Activated CD4-positive, alpha-beta T cell treated with anti-CD3 and anti-CD28 coated beads, Interleukin-2, Interleukin-4, amounts not matched to agents 100 ng/mL and 50 ng/mL, durations not matched to agents 16 hours and 8 hours (primary cell): ENCODE measurements at places on chromosomes 11 and 22.

GRCh38 chr11:118996926-118997626 lies 862 bp upstream of the CENATAC start:
- DNase-seq = peak; percentile 73

GRCh38 chr22:40364431-40364830 lies 6.0 kb upstream of the SGSM3 start:
- no peak for DNase-seq

- DNase-seq = no peak
These were observed 10.4 kb upstream of the SYT8 start for GRCh38 chr11:1824221-1825038.

- no peak for DNase-seq
These were observed 6.1 kb downstream of the NUP50 start for GRCh38 chr22:45169591-45170466.

DNA sequence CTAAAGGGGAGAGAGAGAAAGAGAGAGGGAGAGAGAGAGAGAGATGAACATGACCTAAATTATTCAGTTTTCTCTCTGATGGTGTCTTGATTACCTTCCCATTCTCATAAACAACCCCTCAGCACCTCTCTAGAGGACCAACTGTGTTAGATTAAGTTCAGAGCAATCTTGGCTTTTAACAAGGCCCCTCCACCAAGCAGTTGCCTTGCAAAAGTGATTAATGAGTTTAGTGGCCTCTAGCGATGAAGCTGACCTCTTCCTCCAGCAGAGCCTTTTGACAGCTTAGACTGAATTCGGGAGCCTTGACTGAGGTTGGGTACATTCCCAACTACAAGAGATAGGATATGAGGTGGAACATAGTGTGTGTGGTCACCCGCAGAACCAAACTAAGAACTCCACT lies 66.1 kb downstream of the ARL14EP start:
- DNase-seq = no peak

DNA sequence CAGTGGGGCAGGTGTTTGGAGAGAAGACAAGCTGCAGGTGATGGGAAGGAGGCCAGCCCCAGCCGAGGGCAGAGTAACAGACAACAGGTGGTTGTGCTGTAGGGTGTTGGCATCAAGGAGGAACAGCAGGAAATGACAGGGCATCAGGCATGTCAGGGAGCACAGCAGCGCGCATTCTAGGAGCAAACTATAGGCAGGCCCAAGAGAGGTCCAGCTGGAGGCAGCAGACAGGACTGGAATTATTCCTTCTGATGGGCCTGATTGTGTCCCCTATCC lies 13.6 kb downstream of the ADM start:
- DNase-seq = no peak

GRCh38 chr11:35290876-35291275 lies 128.5 kb downstream of the SLC1A2 start:
- DNase-seq = no peak

GRCh38 chr11:74466916-74467885 lies at the start of gene KCNE3:
KCNE3 (minus strand) TSS chr11:74467549; CDS start chr11:74457563, 9,986 bp downstream.
- DNase-seq = no peak

DNA sequence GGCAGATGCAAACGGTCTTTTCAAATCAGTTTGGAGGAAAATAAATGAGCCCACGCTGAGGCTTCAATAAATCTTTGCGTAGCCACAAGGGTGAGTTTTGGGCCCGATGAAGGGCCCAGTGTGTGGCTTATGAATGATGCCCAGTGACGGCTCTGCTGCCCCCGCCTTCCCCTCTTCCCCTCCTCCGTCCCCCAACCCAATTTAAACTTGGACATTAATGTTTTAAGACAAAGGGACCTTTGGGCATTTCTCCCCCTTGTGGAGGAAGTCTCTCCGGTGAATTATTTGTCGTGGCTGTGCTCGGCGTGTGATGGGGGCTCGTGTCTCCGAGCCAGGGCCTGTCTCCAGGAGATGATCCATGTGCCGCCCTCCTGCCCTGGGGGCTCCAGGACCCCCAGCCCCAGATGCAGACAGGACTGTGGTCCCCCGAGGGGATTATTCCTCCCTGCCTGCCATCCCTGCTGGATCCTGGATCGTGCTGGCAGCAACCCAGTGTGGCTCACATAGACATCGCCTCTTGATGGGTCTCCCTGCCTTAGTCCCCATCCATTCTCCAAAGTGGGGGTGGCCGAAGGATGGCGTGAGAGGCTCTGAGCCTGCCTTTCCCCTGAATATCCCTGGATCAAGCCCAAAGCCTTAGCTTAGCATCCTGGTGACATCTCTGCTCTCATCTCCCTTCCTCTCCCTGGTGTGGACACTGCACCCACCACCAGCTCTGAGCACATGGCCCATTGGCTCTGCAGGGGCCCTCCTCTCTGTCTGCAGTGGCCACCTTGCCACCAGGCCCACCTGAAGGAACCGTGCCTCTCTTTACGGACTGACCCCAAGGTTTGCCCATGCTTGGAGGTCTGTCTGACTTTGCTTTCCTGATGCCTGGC lies 56.4 kb downstream of the SMIM38 start:
- no peak for DNase-seq

DNA sequence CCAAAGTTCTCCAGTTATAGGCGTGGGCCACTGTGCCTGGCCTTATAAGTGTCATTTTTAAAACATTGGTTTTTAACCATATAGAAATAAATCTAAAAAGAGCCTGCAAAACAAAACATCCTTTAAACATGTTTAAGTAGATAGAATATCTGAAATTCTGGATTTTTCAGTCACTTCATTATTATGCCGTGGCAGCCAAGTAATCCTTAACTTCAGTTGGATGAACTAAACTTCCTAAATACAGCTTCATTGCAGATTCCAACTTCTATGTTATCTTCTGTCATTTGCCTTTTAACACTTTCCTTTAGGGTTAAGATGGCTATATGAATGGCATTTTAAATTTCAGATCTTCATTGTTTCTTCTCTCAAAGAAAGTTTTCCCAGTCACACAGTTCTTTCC lies 291.4 kb downstream of the TMEM135 start:
- no peak for DNase-seq

DNA sequence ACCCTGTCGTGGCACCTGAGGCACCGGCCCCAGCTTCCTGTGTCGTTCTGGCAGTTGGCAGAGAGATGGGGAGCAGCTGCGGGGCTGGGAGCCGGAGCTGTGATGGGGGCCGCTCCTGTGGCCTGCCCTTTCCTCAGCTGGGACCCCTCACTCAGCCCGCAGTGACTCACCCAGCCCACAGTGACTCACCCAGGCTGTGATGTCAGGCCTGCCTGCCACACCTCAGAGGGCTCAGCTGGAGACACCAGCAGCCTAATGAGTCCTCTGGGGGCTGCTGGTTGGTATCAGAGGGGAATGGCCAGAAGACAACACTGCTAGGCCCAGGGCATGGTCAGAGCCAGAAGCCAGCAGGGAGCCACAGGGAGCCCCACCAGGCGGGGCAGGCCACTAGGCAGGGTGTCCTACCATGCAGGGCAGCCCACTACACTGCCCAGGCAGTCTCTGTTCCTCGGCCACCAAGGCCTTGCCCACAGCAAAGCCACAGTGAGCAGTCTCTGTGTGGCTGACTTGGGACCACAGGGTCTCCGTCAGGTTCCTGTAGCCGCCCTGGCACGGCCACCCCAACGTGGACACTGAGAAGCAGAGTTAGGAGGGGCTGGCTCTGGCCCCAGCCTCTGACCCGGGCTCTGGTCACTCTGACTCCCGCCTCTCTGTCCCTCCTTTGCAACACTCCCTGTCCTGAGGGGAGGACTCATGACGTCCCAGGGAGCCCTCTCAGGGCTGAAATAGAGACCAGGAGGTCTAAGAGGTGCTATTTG lies 4.2 kb upstream of the FXYD2 start:
- DNase-seq = peak; percentile 68
